NCI-H1694 (cell line): ENCODE measurements at places on chromosomes 3 and 15.
A peak's percentile ranks its signal among the peaks of the same experiment; 100 is the strongest.

DNA sequence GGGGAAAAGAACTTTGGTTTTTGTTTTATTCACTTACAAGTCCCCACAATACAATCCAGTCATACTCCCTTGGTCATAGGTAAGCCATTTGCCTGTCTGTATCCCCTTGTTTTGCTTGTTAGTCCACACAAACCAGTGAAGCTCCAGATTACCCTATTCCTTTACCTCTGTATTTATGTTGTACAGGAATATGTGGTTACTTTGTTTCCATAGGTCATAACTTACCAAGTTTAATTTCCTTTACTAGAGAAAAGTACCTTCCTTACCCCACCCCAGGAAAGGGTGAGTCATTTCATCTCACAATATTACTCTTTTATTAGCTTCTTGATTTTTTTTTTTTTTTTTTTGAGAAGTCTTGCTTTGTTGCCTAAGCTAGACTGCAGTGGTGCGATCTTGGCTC lies 113.4 kb upstream of the LRRFIP2 start:
- DNase-seq = no peak

DNA sequence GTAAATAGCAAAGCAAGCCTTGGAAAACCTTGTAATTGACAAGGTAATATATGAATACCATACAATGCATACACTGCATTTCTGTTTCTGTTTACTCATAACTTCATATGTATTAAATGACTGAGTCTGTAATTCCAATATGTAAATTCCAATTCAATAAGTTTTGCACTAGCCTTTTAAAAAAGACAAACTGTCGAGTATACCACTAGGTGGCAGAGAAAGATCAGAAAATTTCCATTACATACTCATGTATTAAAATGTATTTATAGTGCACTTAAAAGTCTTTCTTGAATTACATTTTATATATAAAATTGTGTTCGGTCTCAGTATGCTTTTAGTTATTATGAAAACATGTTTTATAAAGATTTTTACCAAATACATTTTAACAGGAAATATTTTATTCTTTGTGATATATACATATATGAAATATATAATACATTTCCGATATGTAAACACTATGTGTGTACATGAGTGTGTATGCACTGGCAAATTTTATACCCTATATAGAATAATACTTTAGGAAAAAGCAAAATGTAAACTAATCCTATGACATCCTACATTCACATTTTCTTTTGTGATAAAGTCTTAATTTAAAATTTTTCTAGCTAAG lies 216.8 kb downstream of the VGLL3 start:
- peak; percentile 41 for DNase-seq

DNA sequence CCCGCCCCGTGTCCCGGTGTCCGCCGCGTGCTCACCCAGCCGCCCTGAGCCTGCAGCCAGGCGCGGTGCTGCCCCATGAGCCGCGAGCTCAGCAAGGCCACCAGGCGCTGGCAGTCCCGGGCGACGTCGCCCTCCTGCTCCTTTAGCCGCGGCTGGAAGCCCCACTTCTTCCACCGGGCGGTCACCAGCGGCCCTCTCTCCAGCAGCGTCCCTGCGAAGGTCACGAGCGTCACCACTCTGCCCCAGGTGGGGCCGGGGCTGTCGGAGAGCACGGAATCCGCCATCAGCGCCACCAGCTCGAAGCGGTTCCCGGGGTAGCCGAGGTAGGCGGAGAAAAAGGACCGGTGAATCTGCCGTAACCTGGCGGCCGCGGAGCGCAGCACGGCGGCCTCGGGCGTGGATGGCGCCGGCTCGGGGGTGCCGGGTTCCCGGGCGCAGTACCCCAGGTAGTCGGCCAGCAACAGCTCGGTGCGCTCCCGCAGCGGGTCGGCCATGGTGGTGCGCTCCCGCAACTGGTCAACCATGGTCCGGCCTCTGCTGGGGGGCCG lies 298 bp downstream of the BCL2L10 start:
- DNase-seq = no peak

- no peak for DNase-seq
Observed at GRCh38 chr3:125125821-125126245, 70.0 kb upstream of the HEG1 start.

GRCh38 chr15:29294732-29295325 lies 25.2 kb upstream of the NSMCE3 start:
- DNase-seq = no peak

DNA sequence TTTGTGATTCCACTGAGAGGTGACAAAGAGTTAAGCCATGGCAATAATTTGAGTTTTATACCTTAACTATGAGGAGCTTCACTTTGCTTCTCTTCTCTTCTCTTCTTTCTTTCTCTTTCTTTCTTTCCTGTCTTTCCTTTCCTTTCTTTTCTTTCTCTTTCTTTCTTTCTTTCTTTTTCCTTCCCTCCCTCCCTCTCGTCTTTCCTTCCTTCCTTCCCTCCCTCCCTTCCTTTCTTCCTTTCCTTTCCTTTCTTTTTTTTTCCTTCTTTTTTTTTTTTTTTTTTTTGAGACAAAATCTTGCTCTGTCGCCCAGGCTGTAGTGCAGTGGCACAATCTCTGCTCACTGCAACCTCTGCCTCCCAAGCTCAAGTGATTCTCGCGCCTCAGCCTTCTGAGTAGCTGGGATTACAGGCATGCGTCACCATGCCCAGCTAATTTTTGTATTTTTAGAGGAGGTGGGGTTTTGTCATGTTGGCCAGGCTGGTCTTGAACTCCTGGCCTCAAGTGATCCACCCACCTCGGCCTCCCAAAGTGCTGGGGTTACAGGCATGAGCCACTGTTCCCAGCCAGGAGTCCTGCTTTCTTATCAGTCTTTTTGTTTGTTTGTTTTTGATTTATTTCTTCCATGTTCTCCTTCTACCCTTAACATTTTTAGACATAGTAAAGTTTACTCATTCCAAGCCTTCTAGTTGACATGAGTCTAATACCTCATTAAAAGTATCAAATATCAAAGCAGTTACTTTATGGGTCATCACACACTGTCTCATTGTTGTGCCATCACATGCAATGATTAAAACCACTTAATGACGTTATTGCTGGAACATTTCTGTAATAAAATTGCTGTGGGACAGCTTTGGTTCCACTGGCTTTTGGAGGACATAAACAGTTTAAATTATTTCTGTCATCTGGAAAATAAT lies 29.9 kb downstream of the SLC49A4 start:
- DNase-seq = no peak

DNA sequence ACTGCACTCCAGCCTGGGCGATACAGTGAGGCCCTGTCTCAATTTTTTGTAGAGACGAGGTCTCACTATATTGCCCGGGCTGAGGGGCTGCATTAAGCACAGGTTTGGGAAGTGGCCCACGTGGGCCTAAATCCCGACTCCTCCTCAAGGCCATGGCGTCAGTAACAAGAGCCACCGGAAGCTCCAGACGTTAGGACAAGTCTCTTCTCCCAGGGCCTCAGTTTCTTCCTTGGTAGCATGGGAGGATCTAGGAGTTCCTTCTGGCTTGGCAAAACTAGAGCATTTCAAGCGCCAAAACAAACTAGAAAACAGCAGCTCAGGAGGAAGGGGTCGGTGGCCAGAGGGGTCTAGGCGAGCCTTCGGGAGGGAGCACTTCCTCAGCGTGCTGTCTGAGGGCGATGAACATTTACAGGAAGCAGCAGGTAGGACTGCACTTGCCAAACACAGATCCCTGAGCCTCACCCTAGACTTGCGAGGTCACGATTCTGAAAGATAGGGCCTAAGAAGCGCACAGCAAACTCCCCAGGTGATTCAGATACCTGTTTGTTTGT lies 536 bp downstream of the SNAPC5 start:
- no peak for DNase-seq

DNA sequence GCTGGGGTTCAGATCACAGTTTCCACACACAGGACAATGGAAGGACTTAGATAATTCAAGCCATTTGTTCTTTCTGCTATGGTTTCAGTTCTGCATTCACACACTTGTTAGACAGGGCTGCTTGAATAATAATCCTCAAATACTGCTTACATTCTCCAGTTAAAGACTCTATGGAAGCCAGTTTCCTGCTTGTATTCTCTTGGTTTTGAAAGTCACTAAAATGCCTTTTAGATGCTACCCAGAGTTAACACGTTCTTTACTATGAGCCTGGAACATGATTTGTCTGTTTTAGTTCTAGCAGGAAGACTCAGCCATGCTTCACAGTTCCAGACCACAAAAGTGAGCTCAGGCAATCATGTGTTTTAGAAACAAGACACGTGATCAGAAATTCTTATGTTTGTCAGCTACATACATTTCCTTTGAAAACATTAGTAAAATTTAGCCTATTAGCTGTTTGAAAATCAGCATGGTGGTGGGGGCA lies 152.4 kb downstream of the LEKR1 start:
- DNase-seq = no peak

DNA sequence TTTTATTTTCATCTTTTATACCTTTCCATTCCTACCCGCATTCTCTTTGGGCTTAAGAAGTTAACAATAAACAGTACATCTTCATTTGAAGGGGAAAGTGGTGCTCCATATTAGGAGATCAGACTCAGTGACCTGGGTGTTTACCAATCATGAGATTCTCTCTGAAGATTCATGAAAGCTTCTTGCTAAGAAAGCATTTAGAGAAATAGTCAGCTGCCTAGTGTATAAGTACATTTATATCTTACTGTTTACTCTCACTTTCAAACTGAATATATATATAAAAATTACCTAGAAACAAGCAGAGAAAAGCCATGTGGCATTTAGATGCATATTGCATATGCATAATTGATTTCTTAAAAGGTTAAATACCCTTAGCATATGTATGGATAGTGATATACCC lies 100.5 kb downstream of the KCNH8 start:
- DNase-seq = no peak

DNA sequence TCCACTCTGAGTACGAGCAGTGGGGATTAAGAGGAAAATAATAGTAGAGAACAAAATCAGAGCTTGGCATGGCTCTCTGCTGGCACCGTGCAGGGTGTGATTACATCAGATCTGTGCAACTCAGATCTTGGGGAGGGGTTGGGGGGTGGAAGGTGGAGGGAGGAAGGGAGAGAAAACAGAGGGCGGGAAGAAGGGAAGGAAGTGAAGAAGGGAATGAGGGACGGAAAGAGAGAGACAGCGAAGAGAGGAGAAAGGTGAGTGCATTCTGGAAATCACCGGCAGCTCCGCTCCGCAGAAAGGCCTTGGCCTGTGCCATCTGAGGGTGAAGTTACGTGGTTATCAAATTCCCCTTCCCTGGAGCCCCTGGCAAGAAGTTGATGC lies 31.0 kb upstream of the ADAMTS17 start:
- no peak for DNase-seq

GRCh38 chr15:93859176-93859575 lies 372.2 kb upstream of the MCTP2 start:
- no peak for DNase-seq

DNA sequence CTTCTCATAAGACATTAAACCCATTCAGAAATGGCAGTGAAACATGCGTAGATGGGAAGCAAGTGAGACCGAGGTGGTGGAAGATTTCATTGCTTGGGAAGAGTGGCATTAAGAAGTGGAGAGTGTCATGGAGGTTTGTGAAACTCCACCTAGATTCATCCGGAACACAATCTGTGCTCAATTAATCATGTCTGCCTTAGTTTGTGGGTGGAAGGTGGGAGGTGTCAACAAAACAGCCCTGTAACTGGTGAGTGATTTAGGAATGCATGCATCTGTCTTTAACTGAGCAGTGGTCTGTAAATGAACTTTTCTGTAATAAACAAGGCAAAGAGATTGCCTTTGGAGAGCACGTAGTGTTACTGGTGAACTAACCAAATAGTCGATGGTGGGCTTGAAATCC lies 113.7 kb downstream of the WNT5A start:
- no peak for DNase-seq

DNA sequence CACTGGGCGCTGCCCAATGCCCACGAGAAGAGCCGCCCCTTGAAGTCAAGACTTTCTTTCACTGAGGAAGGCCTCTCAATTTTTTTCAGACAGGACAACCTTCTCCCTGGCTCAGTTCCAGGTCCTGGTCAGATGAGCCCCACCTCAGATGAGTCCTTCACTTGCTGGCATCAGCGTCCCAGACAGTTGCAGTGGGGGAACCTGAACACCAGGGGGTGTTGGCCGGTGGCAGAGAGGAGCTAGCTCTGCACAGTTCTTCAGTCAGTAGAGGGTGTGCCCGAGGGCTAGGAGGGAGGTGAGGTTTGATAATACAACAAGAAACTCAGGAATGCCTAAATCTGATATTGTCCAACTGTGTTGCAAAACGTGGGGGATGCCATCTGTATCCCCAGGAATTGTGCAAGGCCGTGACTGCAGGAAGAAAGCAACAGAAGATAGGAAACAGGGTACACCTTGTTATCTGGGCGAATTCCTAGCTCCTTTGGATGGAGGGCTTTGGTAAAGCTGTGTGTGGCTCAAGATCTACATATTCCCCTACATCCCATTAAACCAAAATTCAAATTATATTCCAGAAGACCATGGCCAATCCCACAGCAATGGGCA lies 34.3 kb downstream of the CCR3 start:
- DNase-seq = no peak

DNA sequence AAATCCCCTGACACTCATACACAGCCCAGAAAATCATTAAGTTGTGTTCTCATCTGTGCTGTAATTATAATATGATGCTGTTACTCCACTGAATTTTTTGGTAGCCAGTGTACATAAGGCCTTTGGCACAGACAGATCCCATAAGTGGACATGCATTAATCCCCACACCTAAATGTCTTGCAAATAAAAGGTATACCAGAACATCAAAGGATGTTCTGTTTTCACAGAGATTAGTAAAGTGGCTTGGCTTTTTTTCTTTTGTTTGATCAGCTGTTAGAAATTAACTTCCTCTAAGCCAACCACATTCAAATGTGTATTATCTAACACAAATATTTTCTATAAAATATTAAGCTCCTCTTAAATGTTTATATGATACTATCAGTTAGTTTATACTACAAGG lies 2.7 kb downstream of the SST start:
- DNase-seq = no peak

- DNase-seq = no peak
Observed at GRCh38 chr3:17092583-17092933, 207.8 kb downstream of the PLCL2 start.

DNA sequence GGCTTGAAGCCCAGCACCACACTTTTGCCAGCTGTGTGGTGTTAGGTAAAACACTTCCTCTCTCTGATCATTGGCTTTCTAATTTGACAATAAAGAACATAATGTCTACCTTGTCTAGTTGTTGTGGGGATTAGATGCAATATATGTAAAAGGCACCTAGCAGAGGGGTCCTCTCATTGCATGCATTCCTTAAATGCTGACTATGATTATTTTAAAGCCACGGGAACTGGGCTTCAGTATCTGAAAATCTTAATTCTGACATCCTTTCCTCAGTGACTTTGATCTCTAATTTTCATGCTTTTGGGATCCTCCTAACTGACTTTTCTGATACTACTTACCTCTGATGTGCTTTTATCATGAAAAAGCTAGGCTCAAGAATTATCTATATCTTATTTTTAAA lies 596.3 kb downstream of the TAFA4 start:
- DNase-seq = no peak
